ENCODE measurements at places on chromosomes 11 and 22.
A peak's percentile ranks its signal among the peaks of the same experiment; 100 is the strongest.

DNA sequence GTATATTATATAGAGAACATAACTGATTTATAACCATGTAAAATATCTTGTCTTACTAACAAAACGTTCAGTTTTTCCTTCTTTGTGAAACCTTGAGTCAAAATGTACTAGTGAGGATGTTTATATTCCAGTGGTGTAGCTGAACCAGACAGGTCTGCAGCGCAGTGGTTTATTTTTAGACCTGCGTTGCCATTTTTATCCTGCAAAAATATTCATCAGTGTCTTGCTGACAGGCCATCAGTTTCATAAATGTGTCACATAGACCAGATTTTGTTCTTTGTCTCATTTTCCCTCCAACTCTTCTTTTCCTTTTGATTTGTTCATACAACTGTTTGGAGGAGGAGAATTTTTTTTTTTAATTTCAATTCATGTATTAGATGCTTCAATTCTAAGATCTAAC, 43.1 kb downstream of the HSD17B12 start:
- no peak for DNase-seq

- DNase-seq, result no peak
Measured at GRCh38 chr11:94477624-94478023, 16.0 kb downstream of the MRE11 start.

- no peak for DNase-seq
Measured at GRCh38 chr22:23380230-23380573, 199.9 kb downstream of the IGLL1 start.

DNA sequence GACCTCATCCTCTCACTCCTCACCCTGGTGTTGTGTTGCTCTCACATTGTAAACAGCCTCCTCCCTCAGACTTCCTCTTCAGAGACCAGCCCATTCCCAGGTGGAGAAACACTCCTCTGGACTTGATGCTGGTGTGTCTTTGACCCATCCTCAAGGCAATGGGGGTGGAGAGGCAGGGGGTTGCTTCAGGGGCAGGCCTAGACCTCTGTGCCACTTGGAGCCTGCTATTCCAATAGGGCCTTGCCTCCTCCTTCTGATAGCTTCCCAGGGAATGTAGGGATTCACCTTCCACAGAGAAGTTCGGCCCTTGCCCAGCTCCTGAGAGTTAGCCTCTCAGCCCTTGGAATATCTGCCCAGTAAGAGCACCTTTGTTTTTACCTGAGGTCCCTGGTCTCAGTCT, 606.6 kb upstream of the CADM1 start:
- DNase-seq, result no peak

DNA sequence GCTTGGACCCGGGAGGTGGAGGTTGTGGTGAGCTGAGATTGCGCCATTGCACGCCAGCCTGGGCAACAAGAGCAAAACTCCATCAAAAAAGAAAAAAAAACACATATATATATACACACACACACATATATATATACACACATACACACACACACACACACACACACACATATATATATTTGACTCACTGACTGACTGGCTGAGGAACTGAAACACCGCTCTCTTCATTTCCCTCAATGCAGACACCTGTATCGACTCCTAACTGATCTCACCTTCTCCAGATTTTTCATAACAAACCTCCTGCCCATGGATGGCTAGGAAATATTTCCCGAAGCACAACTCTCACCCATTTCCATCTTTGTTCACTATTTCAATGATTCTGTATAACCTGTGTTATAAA, 140.7 kb upstream of the ANO3 start:
- no peak for DNase-seq

- DNase-seq, result no peak
Measured at GRCh38 chr11:36407356-36407755, 102.7 kb downstream of the TRAF6 start.

GRCh38 chr22:30221121-30221992, 25.2 kb downstream of the LIF start:
- DNase-seq, result peak; percentile 35

DNA sequence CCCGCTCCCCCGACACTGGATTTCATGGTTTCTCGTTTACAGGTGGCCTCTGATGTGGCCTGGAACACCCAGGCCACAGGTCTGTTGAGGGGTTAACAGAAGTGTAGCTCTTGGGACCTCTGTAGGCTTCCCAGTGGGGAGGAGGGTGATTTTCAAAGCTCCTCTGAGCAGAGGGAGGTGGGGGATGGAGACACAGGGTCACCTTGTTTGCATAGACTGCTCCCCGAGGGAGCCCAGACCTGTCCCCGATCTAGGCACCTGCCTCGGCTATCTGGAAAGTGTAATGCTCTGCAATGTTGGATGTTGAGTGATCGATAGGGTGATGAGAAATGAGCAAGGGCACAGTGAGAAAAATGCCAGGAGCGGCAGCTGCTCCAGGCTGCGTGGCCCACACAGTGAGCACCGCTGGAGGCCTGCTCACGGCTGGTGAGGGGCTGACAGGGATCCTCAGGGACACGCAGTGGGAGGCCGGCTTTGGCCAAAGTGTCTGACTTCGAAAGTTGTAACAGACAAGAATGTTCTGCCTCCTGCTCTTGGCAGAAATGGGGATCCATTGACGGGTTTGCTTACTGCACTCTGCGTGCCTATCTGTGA, 594.1 kb downstream of the BRD1 start:
- DNase-seq, result no peak

DNA sequence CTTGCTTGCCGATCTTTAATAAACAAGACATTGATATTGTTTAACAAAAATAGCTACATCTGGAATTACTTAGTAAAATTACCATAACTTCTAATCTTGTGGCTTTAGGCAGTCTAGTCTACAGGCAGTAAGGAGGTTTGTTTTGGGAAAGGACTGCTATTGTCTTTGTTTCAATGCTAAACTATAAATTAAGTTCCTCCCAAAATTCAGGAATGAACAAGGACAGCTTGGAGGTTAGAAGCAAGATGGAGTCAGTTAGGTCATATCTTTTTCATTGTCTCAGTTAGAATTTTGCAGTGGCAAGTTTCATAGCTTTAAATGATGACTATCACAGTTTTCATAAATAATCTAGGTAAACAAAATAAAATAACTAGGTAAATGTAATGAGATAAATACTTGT, 36.1 kb upstream of the INCENP start:
- no peak for DNase-seq

GRCh38 chr11:61278001-61278470, 17.1 kb downstream of the VWCE start:
- DNase-seq, result no peak
